Cerebellar cortex (tissue), 1 donor: ENCODE measurements at places on chromosomes 2 and 18.

GRCh38 chr18:55228191-55228590 is 268.9 kb upstream of the CCDC68 start:
- DNase-seq, result no peak

- no peak for DNase-seq
Observed at GRCh38 chr2:237196866-237197618, 111.4 kb downstream of the COPS8 start.

DNA sequence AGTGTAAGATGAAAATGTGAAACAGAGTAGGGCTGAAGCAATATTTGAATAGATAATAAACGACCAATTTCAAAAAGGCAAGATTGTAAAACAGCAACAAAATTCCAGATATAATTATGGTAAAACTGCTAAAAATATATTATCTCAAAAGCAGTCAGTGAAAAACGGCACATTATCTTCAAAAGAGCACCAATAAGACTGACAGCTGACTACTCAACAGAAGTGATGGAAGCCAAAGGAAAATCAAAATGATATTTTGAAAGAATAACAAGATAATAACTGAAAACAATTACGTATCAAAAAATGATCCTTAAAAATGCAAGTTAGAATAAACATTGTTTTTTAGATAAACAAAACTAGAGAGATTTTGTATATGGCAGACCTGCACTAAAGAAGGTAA is 920.6 kb upstream of the FAM98A start:
- no peak for DNase-seq

DNA sequence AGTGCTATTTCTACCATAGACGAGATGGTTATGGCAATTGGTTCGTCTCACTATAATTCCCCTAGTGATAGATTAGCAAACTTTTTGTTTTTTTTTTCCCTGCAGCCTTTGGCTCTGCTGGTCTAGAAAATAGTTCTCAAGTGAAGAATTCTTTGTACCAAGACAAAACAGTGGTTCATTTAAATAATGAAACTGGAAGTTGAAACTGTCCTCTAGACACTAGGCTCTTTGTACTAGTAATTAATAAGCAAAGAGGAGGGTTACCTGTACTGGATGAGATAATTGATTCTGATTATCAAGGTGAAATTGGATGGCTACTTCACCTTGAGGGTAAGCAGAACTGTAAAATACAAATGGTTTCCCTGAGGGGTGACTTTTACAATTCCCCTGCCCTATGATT is 156.9 kb upstream of the DCC start:
- DNase-seq, result no peak

GRCh38 chr2:6951046-6951445 is 33.8 kb downstream of the RNF144A start:
- no peak for DNase-seq

GRCh38 chr2:230717600-230717999 is 5.0 kb downstream of the CAB39 start:
- no peak for DNase-seq

- no peak for DNase-seq
Observed at GRCh38 chr2:22787745-22788144, 597.2 kb upstream of the KLHL29 start.

GRCh38 chr18:63987743-63988142 is 17.9 kb downstream of the SERPINB8 start:
- DNase-seq, result no peak

GRCh38 chr2:75595541-75596395 is 35.0 kb upstream of the EVA1A start:
- DNase-seq, result peak; percentile 40

- no peak for DNase-seq
Observed at GRCh38 chr2:183063083-183063482, 15.5 kb upstream of the DUSP19 start.

- no peak for DNase-seq
Observed at GRCh38 chr2:36373149-36373926, 17.8 kb downstream of the CRIM1 start.

GRCh38 chr2:229925201-229925600 is 2.9 kb downstream of the FBXO36 start:
- DNase-seq, result no peak

DNA sequence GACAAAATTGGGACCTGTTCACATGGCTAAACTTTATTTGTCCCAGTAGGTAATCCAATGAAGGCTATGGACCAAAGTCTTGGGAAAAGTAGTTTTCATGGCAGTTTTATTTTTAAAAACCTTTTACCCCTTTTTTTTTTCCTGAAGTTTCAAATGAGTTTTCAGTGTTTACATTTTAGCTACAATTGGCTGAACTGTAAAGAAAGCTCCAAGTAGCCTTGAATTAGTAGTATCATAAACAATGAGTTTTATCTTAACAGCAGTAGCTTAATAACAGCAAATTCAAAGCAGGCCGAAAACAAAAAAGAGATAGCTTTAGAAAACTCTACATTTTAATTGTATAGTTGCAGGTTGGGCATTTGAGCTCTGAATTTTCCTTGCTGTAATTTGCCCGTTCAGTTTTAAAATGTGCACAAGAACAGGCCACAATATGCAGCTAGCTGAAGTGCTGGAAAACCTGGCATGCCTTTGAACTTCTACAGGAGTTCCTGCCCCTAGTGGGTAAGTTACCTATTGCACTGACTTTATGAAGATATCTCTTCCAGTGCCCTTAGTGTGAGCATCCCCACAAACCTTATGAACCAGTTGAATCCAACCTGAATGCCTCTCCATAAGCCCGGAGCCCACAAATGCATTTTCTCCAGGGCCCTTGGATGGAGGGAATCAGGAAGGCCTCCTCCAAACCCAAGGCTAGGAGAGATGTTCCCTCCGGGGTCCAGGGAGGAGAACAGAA is 106.7 kb downstream of the XRCC5 start:
- DNase-seq, result peak; percentile 20

- DNase-seq, result no peak
Observed at GRCh38 chr2:320561-320960, 32.7 kb upstream of the ALKAL2 start.

GRCh38 chr18:76988827-76989646 is 143.5 kb downstream of the MBP start:
- no peak for DNase-seq

DNA sequence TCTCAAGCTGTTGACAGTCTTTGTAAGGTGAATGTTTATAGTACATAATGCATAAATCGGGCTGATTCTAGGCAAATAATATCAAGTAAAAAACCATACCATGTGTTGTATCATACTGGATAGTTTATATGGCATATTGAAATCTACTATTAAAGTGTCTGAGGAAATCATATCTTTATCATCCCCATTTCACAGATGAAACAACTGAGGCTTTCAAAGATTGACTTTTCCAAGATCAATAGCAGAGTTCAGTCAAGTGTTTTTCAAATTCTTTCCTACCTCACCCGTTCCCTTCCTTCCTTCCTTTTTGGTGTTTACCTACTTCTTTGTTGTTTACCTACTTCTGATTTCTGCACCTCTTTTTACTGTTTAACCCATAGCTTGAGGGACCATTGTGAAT is 2.0 kb downstream of the LYPD6 start:
- DNase-seq, result no peak

GRCh38 chr18:31354990-31355389 is 21.6 kb upstream of the DSG4 start:
- no peak for DNase-seq

DNA sequence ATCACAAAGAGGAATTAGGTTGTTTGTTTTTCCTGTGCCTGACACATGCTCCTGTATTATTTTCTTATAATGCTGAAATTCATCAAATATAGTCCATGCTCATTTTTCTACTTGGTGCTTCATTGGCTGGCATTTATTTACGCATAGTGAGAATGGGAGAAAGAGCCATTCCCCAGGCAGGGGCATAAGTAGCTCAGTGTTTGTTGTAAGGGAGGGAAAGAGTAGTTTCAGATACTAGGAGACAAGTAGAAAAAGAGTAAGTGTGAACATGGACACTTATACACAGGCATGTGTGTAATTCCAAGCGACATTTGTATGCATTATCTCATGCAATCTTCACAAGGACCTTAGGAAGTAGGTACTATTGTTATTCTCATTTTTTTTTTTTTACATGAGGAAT is 111.9 kb upstream of the UGP2 start:
- DNase-seq, result no peak

GRCh38 chr2:241381872-241382271 is 25.8 kb downstream of the FARP2 start:
- no peak for DNase-seq

DNA sequence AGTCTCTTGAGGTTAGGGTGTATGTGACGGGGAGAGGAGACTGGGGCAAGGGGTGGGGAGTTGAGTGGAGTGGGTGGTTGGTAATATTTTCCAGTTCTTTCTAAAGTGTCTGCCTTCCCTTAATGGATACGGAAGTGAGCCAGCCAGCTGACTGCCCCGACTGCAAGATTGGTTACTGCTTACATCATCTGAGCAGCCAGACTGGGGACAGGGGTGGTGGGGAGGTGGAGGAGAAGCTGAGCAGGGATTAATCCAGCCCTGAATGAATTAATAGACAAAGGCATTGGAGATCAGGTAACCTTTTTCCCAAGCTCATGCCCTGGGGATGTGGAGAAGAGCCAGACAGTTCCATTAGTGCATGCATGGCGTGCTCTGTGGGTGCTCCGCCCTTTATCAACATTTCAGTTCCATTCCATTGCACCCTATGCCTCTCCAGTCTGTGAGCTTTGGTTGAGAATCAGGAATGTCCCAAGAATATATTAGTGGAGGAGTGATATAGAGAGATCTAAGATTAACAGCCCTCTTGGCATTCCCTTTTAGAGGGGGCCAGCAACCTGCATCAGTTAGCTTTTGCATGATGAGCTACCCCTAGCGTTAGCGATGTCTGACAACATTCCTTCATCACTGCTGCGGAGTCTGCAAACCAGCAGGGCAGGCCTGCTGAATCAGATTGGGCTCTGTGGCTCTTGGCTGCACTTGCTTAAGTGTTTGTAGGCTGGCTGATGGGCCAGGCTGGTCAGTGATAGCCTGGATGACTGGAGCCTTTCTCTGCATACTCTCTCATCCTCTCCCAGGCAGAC is 67.4 kb downstream of the TNP1 start:
- no peak for DNase-seq

GRCh38 chr2:45497355-45497754 is 113.7 kb downstream of the SRBD1 start:
- no peak for DNase-seq

- no peak for DNase-seq
Observed at GRCh38 chr2:86552889-86553288, 10.4 kb downstream of the CHMP3 start.
